ENCODE measurements at places on chromosomes 6 and 20.

GRCh38 chr20:13348311-13349234 is 127.5 kb downstream of the ISM1 start:
- DNase-seq, result no peak

DNA sequence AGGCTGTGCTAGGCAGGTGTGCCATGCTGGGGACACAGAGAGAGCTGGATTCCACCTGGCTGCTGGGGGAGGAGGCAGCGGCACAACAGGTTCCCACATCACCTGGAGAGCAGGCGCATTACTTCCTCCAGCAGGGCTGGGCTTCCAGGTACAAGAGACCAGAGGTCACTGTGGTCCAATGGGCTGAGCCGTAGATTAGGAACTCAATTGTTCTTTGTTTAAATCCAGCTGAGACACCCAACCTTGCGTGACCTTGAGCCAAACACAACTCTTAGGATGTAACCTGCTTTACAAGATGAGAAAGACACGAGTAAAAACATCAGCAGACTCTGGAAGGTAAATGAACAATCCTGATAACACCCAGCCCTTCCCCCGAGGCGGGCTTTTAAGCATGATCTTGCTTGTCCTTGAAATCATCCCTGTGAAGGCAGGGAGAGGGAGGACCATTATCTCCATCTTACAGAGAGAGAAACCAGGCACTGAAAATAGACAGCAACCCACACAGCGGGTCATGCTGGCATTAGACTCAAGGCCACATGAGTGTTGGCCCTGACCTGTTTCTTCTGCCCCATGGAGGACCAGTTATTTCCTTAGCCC is 216.5 kb upstream of the RREB1 start:
- DNase-seq, result peak; percentile 52

DNA sequence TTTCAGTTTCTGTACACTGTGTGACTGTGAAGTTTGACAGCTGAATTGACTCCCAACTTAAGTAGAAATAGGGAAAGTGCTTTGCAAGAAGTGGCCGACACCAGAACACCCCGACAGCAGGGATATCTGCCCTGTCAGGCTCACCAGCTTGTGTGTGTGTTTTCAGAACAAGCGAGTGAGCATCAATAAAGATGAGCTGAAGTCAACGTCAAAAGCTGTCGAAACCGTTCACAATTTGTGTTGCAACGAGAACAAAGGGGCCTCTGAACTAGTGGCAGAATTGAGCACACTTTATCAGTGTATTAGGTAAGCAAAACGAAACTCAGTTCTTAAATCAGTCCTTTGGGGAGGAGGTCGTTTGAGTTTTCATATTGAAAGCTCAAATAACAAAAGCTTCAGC is 10.7 kb downstream of the NELFCD start:
- no peak for DNase-seq

GRCh38 chr20:37513779-37514359 is 7.2 kb upstream of the NNAT start:
- DNase-seq, result no peak

DNA sequence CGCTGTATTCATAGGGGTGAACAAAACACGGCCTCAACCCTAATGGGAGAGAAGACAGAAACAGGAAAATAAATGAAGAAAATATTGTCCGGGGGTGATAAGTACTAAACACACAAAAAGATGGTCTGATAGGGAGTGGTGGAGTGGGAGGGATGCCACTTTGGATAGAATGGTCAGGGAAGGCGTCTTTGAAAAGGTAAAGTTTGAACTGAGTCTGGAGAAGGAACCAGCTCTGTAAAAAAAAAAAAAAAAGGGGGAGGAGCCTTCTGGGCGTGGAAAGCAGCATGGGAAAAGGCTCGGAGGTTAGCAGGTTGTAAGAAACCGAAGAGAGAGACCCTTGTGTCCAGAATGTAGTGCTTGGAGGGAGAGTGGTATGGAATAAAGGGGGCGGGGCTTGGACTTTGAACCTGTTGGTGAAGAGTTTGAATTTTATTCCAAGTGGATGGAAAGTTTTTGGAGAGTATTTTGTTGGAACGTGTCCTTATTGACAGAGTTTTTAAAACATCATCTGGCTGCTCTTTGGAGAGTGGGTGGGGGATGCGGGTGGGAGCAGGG is 1.8 kb downstream of the CHMP4B start:
- DNase-seq, result peak; percentile 34

DNA sequence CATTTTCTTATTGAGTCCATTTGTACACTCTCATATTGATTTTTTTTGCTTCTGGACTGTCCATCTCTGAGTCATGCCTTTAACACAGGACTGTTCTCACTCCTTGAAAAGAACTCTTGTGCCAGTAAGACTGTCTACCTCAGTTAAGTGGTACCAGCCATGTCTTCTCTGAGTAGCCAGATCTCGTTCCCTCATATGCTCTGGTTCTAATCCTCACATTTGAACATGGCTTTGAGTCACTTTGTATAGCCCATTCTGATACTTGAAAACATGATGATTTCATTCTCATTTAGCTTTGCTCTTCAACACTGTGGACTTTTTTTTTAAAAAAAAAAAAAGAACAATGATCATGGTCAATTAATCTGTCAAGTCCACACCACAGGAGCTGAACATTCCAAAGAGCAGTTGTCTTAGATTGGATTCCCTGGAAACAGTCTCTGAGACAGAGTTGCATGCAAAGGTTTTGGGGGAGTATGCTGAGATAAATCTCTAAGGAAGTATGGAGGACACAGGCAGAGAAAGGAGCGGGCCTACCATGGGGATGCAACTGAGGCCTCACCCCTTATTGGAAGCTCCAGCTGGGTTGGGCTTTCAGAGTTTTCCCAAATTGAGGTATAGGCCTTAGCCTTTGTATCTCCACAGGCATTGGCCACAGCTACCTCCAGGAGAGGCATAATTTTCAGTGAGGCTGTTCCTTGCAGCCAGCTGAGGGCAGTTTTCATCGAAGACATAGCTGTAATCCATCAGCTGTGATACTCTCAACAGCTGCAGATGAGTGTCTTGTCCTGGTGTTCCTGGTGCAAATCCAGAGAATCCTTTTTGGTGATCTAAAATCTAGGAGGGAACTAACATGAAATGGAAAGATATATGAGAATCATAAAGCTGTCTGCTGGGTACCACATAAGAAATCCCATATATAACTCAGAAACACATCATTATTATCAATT is 6.0 kb upstream of the PTCHD4 start:
- DNase-seq, result no peak

GRCh38 chr6:3929281-3929798 is 80.2 kb downstream of the FAM50B start:
- no peak for DNase-seq

DNA sequence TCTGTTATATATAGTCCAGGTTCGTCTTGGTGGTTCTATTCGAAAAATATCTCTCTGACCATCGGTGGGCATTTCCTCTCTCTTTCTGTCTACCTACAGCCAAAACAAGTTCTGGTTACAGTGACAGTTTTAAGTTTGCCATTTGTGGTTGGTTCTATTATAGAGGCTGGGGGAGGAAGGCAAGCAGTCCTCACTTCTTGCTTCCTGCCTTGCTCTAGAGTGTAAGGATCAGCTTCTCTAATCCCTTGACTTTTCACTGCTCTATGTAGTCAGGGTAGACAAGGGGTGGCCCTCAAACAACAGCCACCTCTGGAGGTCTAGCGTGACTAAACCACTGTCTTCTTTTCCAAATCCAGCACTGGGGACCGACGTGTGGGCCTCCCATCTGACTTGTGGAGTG is 16.1 kb downstream of the E2F3 start:
- no peak for DNase-seq

DNA sequence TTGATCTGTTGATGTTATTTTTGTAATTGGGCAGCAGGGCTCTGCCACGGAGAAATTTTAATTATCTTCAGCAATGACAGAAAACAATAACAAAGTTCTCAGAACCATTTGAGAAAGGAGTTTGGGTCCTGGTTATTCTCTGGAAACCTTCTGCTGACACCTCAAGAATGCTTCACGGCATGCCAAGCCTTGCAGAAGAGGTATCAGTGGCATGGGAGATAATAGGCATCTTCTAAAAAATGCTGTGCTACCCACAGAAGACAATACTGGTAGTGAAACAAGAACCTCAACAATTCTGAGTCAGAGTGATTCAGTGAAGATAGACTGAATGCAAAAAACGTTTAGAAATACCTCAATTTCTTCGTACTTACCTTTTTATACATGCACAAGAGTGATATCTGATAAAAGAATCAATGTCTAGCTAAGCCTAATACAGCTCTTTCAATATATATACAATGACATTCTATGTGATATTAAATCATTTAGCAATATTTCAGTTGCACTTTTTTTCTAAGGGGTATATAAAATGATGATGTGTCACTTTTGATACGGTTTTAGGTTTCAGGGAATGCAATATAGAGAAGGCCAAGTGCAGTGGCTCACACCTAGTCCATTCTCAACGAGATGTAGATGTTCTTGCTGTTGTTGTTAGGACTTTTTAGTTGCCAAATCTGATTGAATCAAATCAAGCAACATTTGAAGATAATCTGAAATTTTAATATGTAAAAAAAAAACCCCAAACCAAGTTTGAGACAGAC is 110.4 kb upstream of the COL21A1 start:
- DNase-seq, result no peak

DNA sequence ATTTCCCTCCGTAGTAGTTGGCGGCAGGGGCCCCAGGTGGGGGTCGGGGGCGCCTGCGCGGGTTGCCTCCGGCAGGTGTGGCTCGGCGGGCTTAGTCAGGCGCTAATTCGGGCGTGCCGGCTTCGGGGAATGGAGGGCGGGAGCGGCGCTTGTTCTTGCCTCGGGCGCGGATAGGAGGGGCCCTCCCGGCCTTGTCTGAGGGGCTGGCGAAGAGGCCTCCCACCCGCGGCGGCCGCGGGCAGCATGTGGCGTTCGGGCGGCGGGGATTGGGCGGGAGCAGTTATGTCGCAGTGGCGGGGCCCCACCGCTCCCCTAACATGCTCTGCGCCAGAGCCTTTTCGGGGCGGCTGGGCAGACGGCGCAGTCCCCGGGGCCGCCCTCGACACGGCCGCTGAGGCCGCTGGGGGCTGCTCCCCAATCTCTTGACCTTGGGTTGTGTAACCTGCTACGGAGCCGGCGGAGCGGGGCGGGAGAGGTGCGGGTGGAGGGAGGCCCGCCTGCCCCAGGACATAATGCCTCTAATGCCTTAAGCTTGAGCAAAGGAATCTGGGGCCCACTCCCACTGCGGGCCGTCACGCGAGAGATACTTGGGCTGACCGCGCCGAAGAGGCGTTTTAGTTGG is 1.1 kb downstream of the AMD1 start:
- no peak for DNase-seq

DNA sequence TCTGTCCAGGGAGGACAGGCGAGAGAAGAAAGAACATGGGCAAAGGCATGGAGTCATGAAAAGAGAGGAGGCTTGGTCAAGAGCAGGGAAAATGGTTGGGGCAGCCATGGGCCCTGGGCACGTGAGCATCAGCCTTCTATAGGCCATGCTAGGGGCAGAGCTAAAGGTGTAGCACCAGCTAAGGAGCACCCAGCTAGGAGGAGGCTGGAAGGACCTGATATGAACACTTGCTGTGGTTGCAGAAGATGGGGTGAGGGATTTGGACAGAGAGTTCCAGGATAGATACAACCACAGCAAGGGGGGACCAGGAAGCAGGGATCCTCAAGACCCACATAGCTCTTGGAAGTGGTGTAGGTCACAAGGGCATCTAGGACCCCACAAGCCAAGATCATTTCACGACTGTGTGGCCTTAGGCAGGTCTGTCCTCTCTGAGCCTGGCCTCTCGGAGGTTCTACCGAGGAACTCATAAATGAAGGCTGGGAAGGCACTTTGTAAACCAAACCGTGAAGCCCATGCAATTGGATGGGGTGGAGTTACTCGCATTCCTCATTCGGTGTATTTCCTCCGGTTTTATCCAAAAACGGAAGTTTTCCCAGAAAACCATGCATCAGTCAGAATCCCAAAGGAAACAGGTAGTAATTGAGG is 74.0 kb upstream of the TOP1 start:
- no peak for DNase-seq
